ENCODE measurements at places on chromosomes 1 and 21. TPM values are rescaled to one million over a fixed set of nuclear protein-coding genes. Genes with fewer than 3 reads are reported as not detected.

Gene KCNA2
- not detected for total RNA-seq

Gene ATP6V1G3
- not detected for total RNA-seq

Gene TOE1
- 29.0 TPM for total RNA-seq

Gene MAP3K21
- total RNA-seq, result 0.26 TPM

Gene CLIC6
- not detected for total RNA-seq

Gene FABP3
- 0.35 TPM for total RNA-seq

Gene AIRE
- total RNA-seq, result under 0.01 TPM

Gene MT1HL1
- total RNA-seq, result not detected

Gene F13B
- not detected for total RNA-seq

Gene RGS13
- not detected for total RNA-seq

Gene MYCL
- total RNA-seq, result 3.1 TPM

Gene SLC35F3
- not detected for total RNA-seq

Gene ILDR2
- total RNA-seq, result not detected

Gene PLA2G2C
- total RNA-seq, result not detected

Gene TUFT1
- 6.1 TPM for total RNA-seq

Gene CYP2J2
- total RNA-seq, result 0.42 TPM
